NCI-H2107 (cell line): ENCODE measurements at places on chromosomes 6 and 20.

DNA sequence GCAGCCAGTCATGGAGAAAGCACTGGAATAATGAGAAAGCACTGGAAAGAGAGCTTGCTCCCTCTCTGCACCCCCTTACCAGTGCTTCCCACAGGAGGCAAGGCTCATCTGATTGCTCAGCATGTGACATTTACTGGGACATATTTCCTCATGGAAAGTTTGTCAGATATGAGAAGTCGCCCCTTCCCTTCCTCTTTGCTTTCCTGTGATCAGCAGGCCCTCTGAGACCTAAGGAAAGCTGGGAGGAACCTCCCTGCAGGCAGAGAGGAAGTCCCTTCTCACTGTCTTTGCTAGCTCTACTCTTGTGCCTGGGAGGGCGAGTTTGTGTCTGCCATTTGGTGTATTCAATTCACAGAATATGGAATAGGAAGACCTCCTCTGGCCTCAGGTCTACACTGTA, 283.8 kb downstream of the ALDH8A1 start:
- DNase-seq: no peak

- peak; percentile 28 for DNase-seq
These were observed 3.6 kb upstream of the GPSM3 start for GRCh38 chr6:32195902-32196681.

DNA sequence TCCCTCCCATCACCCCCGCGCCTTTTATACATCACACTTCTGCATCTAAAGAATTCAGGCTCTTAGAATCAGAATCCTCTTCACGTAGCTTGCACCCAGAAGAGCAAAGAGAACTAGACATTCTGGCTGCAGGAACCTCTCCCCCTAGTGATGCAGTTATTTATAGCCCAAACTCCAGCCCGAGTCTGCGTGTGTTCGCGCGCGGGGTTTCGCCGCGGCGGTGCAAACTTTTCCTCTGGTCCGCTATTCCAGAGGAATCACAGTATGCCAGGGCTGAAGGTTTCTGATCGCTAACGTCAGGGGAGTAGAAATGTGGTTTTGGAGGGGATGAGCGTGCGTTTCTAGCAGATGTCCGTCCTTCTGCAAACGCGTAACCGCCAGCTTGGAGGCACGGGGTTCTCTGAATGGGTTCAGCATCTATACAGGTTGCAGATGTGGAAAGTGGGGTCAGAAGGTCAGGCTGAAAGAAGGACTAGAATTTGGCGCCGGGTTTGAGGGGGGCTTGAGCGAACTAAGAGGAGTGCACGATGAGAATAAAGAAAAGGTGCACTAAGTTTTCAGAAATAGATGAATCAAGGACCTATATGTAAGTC, 1.8 kb downstream of the EPHA7 start:
- DNase-seq: no peak

DNA sequence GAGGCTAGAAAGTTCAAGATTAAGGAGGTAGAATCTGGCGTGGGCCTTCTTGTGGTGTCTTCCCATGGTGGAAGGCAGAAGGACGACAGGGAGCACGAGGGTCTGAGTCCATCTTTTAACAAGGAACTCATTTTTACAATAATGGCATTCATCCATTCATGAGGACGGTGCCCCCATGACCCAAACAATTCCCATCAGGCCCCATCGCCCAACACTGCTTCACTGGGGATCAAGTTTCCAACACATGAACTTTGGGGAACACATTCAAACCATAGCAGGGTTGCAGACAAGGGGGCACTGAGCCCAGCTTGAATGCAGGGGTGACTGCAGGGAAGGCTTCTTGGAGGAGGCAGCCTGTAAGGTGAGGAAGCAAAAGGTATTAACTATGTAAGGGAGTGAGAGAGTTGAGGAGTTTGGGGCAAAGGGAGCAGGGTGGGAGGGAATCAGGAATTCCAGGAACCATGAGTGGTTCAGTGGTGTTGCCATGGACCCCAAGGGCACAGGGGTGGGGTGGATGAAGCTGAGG, 5.5 kb downstream of the RAB44 start:
- no peak for DNase-seq

DNA sequence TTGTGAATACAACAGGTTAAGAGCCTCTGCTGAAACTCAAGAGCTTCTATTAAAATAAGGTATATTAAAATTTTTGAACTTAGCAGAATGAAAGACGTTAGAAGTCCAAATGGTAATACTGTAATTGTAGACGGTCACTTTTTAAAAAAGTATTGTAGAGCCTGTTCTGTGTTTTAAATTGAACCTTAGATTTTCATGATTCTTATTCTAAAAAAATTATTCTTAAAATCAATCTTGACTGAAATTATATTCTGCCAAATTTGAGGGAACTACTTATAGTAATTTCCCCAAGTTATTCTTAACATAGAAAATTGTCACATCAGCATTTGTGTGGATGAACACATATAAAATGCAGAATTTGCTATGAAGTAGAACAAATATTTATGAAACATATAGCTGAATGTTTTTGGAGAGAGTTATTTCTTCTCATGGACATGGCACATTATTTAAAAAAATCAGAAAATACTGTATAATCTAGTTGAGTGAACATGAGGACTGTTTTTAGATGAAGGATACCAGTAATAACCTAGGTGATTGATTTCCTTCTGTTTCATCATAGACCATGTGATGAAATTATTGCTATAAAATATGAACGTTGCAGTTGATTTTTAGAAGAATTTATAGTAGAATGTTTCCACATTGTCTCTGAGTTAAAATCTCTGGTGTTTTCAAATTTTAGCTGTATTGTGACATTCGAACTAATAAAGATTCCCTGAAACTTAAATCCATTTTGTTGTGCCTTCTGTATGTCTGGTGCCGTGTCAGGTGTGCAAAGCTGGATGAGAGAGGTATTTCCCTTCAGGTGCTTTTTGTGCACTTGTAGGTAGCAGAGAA, 2.8 kb downstream of the TBPL1 start:
- no peak for DNase-seq

GRCh38 chr20:32207626-32208498, at the start of the genes PLAGL2 and POFUT1:
Gene PLAGL2, minus strand, starts transcription at chr20:32207743. Its CDS starts 5,565 bp downstream, at chr20:32202178.
Gene POFUT1, plus strand, starts transcription at chr20:32207880. Its CDS starts 62 bp downstream, at chr20:32207942.
- peak; percentile 68 for DNase-seq

DNA sequence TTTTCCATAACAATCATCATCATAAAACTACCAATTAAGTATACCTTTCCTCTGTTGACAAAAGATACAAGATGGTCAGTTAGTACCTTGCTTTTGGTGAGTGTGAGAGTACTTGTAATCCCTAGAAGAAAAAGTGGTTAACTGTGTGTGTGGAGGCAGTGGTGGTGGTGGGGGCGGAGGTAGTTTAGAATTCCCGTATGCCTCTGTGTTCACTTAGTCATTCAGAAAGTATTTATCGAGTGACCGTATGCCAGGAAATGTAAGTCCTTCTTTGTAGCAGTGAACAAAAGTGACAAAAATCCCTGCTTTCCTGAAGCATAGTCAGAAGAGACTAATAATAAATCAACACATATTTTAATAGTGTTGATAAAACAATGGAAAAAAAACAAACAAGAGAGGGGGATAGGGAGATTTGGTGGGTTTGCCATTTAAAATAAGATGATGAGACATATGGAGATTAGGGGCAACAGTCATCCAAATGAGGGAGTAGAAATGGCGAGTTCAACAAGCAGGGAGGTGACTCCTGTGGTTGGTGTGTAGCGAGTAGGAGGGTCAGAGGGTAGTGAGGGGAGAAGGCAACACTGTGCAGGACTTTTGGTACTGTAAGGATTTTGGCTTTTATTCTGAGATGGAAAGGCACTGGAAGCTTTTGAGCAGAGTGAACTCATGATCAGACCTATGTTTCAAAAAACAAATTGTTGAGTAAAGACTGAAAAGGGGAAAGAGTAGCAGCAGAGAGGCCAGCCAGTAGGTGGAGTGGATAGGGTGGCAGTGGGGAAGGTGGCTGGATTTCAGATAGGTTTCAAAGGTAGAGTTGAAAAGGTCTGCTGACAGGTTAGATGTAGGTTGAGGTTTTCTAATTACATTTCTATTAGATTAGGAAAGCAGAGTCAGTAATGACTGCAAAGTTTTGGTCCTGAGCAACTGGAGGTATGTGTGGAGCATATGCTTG, 40.3 kb upstream of the SIM1 start:
- no peak for DNase-seq

DNA sequence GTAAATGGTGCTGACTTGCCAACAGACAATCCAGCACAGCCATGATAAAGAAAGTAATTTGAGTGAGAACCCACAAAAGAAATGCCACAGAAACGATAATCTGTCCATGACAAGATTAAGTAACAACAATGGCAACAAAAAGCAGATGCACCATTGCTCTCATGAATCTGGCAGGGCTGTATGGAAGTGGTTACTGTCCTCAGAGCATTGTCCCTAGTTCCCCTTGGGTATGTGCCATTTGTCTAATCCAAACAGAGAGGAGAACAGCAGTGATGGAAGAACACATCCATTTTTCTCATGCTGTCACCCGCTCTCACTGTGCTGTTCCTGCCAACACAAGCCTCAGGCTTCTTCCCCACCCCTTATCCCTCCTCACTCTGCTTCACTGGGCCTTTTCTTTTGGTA, 65.8 kb downstream of the REV3L start:
- DNase-seq: no peak

DNA sequence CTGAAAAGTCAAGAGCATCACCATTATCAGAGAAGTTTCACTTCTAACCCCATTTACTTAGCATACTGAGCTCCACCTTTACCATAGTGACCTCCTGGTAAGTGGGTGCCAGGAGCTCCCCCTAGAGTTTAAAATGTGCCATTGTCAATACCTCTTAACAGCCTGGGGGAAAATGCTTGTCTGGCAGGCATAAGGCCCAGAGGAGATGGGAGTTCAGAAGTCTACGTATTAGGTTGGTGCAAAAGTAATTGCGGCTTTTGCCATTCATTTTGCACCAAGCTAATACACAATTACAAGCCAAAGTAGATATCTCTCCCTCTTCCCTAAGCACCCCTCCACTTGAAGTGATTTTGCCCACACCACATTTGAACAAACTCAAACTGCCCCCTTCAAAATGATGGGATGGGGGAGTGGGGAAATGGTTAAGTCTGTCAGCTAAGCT, 919.0 kb downstream of the KIF16B start:
- no peak for DNase-seq

- DNase-seq: no peak
These were observed 50.8 kb upstream of the TSHZ2 start for GRCh38 chr20:52921340-52921739.

- DNase-seq: no peak
These were observed 35.4 kb upstream of the FOXA2 start for GRCh38 chr20:22619806-22620205.

GRCh38 chr6:134165561-134166201, 113.3 kb upstream of the SLC2A12 start:
- DNase-seq: no peak

- DNase-seq: no peak
These were observed 84.9 kb downstream of the ATXN1 start for GRCh38 chr6:16676376-16676775.

DNA sequence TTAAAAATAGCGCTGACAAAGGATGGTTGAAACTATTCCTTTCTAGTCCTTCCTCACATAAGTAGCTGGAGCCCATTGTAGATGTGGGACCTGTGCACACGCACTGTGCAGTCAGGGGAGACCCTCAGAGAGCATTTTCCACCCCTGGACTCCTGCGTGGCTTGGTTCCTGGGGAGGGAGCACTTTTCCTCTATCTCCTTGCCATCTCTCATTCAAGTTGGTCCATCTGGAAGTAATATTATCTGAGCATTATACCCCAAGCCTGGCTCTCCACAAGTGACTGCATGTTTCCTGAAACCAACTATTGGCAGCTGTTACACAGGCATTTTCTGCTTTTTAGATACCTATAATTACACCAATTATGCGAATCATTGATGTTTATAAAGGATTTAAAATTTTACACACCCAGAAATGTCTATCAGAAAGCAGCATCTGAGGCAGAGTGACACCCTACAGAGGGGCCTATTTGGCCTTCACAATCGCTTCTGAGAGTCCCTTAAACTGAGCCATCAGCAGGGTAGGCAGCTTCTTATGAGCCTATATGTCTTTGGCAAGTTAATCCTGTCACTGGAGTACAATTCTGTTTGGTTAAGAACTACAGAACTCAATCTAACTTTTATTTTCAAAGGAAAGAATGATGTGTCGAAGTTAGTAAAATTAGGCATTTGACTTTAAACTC, 18.7 kb downstream of the SOX4 start:
- no peak for DNase-seq

GRCh38 chr6:25156123-25156522, 123.1 kb upstream of the CARMIL1 start:
- no peak for DNase-seq

DNA sequence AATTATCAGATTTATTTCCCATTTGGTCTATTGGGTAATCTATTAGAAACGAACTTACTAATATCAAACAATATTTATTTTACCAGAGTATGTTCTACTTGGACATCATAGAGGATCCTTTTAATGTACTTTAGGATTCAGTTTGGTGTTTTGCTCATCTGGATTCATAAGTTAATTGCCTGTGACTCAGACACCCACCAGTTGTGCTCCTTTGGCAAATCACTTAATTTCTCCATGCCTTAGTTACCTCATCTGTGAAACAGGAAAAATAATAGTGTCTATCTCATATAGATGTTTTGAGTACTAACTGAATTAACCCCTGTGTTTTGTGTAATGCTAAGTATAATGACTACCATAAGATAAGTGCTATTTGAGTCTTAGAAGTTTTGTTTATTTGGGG, 292.1 kb downstream of the LAMA2 start:
- DNase-seq: no peak

GRCh38 chr6:90729057-90729456, 142.2 kb upstream of the MAP3K7 start:
- DNase-seq: no peak

- DNase-seq: no peak
These were observed 6.3 kb downstream of the EBF4 start for GRCh38 chr20:2698912-2699311.

DNA sequence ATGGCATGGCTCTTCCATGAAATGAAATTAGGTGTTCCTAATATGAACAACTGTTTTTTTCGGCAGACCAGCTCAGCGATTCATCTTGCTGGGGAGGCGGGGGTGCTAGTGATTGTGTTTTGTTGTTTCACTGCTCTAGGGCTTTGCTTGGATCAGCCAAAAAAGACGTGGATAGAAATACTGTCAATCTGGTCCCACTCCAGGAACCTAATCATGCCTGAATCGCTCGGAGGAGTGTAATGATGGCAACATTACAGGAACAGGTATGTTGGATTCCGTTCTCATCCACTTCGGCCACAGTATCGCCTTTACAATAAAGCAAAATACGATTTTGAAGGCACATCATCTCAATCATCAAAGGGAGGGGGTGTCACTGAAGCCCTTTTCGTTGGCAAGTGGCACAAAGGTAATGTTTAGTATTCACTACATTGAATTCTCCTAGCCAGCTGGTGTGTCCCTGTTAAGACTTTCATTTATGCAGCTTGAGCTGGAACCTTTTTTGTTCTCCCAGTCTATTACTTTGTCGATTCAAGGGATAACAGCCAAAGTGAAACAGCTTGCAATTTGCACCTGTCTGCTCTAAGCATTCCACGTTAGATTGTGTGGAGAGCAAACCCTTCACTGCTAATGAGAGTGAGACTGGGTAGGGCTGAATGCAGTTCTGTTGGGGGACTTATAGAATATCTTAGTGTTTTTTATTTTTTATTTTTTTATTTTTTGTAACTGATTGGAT, 477.7 kb downstream of the TFAP2A start:
- DNase-seq: no peak

GRCh38 chr20:35196313-35196712, 24.4 kb downstream of the PROCR start:
- DNase-seq: no peak
